SJSA1 (cell line): ENCODE measurements at places on chromosomes 5 and 9. TPM values are rescaled to one million over a fixed set of nuclear protein-coding genes. Genes with fewer than 3 reads are reported as not detected.

DNA sequence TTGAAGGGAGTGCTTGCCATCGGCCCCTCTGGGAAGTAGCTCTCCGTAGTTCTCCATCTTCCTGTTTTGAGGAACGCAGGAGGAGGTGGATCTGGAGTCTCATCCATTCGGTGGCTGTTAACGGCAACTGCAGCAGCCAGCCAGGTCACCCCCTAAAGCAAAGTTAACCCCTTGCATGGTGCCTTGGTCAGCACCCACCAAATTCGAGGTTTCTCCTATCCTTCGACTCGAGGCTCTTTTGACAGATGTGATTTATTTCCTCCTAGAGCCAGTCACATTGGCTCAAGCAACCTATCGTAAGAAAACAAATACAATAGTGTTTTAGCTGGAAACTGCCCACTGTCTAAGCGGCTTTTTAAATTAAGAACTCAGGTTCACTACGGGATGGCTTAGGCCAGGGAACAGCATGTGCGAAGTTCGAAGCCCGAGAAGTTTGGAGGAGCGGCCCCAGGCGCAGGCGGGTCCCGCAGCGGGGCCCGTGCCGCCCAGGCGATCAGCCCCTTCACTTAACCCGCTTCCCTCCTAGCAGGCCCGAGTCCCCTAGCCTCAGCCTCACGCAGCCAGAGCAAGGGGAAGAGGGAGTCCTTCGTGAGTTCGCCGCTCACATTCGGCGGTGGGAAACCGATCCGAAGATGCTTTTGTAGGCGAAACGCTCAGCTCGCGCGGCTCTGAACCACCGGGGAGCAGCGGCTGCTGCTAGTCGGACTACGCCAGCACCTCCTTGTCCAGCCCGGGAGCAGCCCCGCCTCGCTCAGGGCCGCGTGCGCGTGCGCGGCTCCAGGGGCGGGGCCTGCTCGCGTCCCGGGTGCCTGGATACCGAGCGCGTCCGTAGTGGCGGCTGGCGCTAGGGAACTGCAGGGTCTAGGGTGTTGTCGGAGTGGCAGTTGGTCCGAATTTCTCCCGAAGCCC, at the start of gene ROPN1L:
Gene ROPN1L, plus strand, starts transcription at position 797 of the 909 bp plus-strand sequence. CDS start 289 bp downstream, outside the sequence.
- peak within 1 kb of the TSS; percentile 48 for H3K4me3 ChIP-seq
- H3K27me3 ChIP-seq: no peaks in the 10 kb centered on the region
- peaks cover 19% of the 10 kb centered on the region for H3K4me1 ChIP-seq
- H3K36me3 ChIP-seq: peaks cover 3% of the 10 kb centered on the region

DNA sequence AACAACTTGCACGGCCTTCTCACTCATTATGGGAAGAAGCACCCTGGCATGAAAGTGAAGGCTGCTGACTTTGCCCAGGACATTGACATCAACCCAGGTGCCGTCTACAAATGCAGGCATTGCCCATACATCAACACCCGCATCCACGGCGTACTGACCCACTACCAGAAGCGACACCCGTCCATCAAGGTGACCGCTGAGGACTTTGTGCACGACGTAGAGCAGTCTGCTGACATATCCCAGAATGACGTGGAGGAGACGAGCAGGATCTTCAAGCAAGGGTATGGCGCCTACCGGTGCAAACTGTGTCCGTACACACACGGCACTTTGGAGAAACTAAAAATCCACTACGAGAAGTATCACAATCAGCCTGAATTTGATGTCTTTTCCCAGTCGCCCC, 65.4 kb downstream of the ZNF462 start:
- no peak for DNase-seq
- H3K36me3 ChIP-seq: peaks cover 90% of the 10 kb centered on the region
- no peak overlapping the region for H3K27ac ChIP-seq
- H3K4me1 ChIP-seq: no peaks in the 10 kb centered on the region

DNA sequence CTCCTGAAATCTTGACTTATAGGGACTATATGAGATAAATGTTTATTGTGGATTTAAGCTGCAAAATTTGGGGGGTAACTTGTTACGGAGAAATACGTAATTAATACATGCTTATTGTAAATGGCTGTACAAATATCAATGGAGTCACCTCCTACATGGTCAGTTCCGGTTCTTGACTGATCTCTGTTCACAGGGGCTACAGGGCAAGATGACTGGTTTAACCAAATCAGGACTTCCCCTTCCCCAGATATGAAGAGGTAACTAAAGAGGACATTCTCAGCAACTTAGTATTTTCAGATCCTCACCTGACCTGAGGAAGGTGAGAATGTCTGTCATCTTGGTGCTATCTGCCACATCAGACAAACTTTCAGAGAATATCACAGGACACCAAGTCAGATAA, 54.7 kb downstream of the PTCD2 start:
- DNase-seq: no peak
- H3K4me3 ChIP-seq: no peak overlapping the region
- no peak overlapping the region for H3K27ac ChIP-seq
- no peaks in the 10 kb centered on the region for H3K36me3 ChIP-seq
- peaks cover 14% of the 10 kb centered on the region for H3K4me1 ChIP-seq
- no peaks in the 10 kb centered on the region for H3K27me3 ChIP-seq

DNA sequence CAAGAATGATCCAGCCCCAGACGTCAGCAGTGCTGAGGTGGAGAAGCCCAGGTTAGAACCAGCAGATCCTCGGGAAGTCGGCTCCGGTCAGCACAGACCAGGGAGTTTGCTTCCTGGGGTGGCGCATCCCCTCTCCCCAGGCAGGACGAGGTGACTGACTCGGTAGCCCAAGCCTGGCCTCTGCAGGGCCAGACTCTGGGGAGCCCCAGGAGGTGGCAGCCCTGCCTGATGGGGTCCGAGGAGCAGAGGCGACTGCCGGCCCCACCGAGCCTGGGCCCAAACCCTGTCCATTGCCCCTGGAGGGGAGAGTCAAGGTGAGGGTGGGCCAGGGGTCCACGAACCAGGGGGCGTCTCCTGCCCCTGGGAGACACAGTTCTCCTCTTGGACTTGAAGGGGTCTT, 52.9 kb upstream of the SARDH start:
- H3K4me1 ChIP-seq: peaks cover 11% of the 10 kb centered on the region
- no peaks in the 10 kb centered on the region for H3K27me3 ChIP-seq
- no peak overlapping the region for H3K4me3 ChIP-seq
- no peak overlapping the region for H3K27ac ChIP-seq
- no peak for DNase-seq
- H3K36me3 ChIP-seq: peaks cover 83% of the 10 kb centered on the region

- no peak overlapping the region for H3K4me3 ChIP-seq
- H3K27ac ChIP-seq: no peak overlapping the region
- peaks cover 5% of the 10 kb centered on the region; the same call in 1 of the 2 replicates for H3K36me3 ChIP-seq
Measured at GRCh38 chr5:154242964-154243376, 52.4 kb downstream of the GALNT10 start.

GRCh38 chr5:84436866-84437265, 52.2 kb upstream of the EDIL3 start:
- DNase-seq: peak; percentile 47
- no peaks in the 10 kb centered on the region for H3K27me3 ChIP-seq
- peak overlapping the region; percentile 94 for H3K27ac ChIP-seq
- peaks cover 56% of the 10 kb centered on the region for H3K4me1 ChIP-seq

GRCh38 chr9:126514037-126514821, 99.5 kb upstream of the LMX1B start:
- peak; percentile 14 for DNase-seq
- no peak overlapping the region for H3K27ac ChIP-seq
- H3K4me1 ChIP-seq: peaks cover 14% of the 10 kb centered on the region
- no peaks in the 10 kb centered on the region for H3K36me3 ChIP-seq

DNA sequence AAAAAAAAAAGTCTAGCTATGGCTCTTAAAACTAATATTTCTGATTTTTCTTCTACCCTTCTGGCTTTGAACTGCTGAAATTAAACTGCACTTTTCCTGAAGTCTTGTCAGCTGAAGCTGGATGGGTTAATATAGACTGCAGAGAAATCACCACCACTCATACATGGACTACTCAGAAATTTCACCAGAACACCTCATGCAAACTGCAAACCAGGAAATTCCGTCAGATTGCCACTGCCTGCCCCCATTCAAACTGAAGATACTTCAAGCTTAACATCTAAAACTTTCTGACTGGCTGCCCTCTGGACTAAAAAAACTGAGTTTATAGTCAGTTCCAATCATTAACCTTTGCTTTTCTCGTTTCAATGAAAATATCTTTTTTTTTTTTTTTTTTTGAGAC, 11.6 kb upstream of the ANXA2R start:
- H3K4me1 ChIP-seq: no peaks in the 10 kb centered on the region
- no peaks in the 10 kb centered on the region for H3K27me3 ChIP-seq
- DNase-seq: no peak
- no peak overlapping the region for H3K4me3 ChIP-seq

- H3K27ac ChIP-seq: peak overlapping the region; percentile 73; the same call in 1 of the 2 replicates
- no peak overlapping the region for H3K4me3 ChIP-seq
- DNase-seq: no peak
Measured at GRCh38 chr5:143054480-143054941, 284.3 kb downstream of the ARHGAP26 start.

DNA sequence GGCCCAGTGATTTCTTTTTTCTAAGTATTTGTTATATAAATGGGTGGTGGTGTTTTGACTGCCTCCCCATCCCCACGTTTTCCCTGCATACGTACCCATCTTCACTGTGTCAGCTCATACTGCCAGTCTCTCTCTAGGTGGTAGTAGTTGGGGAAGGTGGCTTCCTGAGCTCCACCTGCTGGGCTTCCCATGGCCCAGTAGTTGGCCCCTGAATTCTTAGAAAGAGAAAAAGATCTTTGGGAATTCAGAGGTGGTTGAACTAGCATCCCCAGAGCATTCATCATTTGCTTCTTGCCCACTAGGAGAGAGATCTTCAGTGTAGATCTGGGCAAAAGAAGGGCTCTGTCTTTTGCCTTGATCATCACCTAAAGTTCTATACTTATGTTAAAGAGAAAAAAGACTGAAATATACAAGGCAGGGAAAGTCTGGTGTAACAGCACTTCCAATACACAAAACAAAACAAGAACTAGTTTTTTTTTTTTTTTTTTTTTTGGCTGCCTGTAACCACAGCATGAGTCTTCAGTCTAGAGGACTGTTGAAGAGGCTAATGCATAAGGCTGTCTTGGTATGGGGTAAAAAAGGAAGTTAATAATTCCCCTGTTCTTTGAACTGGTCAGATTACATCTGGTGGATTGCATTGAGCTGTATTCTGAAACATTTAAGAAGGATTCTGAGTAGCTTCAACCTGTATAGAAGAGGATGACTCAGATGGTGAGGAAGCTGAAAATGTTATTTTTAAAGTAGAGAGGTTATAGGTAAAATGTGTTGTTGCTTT, 128.7 kb downstream of the ATG10 start:
- no peaks in the 10 kb centered on the region for H3K36me3 ChIP-seq
- H3K27me3 ChIP-seq: no peaks in the 10 kb centered on the region

The TEX48 gene
- total RNA-seq: not detected in 2 replicates

The PLAC8L1 gene
- total RNA-seq: not detected in 2 replicates

DNA sequence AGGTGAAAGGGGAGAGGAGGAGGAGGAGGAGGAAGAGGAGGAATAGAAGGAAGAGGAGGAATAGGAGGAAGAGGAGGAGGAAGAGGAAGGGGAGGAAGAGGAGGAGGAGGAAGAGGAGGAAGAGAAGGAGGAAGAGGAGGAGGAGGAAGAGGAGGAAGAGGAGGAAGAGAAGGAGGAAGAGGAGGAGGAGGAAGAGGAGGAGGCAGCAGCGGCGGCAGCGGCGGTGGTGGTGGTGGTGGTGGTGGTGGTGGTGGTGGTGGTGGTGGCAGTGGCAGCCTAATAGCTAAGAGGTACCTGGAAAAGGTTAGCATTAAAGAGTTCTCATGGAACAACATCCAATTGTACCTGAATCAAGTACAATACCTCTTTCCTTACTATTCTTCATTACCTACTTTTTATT, 32.5 kb downstream of the UBAP2 start:
- no peak overlapping the region for H3K27ac ChIP-seq
- DNase-seq: no peak
- no peaks in the 10 kb centered on the region for H3K27me3 ChIP-seq
- H3K4me3 ChIP-seq: no peak overlapping the region

DNA sequence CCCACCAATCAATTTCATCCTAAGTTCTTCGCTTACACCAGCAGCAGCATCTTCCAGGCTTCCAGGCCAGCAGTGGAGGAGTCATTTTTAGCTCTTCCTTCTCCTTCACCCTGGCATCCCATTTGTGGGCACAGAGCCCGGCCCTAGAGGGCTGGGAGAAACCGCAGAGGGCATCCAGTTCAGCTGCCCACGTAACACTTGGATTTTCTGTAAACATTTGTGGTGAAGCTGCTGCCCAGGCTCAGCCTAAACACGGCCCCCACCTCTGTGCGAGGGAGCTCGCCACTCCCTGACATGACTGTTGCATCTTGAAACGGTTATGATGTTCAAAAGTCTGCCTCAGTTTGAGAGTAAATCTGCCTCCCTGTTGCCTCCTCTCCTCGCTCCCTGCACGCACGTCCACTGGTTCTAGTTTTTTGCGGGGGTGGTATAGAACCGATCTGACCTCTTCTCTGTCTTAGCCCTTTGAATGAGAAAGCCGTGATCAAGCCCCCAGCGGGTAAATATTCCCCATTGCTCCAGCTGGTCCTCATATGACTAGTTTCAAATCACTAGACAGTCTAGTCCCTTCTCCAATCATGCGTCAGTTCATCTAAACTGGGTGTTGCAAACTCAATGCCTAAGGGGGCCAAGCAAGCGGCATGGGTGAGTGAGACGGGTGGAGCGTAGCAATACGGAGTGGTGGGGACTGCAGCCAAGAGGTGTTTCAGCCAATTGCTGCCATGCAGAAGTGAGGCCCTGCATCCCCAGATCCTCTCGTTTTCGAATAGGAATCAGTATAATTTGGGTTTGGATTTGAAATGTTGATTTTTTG, 34.9 kb upstream of the N4BP3 start:
- no peak overlapping the region for H3K27ac ChIP-seq
- no peak overlapping the region for H3K4me3 ChIP-seq
- peaks cover 9% of the 10 kb centered on the region for H3K4me1 ChIP-seq
- peak; percentile 53 for DNase-seq
- peaks cover 36% of the 10 kb centered on the region for H3K27me3 ChIP-seq
